ENCODE measurements at places on chromosomes 3 and 15.

DNA sequence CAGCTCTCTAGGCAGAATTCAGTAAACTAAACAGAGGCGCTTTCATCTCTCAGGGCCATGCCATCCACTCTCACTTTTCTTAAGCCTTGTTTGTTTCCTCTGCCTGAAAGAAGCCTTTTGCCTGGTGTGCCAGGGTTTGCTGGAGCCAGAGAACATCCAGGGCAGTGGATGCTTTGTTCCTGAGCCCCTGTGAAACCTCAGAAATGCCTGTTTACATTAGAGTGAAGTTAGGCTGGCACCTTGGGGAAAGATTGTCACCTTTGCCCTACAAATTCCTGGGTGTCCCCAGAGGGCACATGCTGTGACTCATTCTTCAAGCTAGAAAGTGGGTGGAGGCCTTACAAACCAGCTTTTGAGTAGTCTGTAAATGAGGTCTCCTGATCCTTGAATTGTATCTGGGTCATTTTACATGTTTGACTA, 10.7 kb upstream of the TRAK1 start:
- no peak for DNase-seq

- no peak for DNase-seq
These were observed 424.7 kb upstream of the PDZRN3 start for GRCh38 chr3:74049444-74049843.

DNA sequence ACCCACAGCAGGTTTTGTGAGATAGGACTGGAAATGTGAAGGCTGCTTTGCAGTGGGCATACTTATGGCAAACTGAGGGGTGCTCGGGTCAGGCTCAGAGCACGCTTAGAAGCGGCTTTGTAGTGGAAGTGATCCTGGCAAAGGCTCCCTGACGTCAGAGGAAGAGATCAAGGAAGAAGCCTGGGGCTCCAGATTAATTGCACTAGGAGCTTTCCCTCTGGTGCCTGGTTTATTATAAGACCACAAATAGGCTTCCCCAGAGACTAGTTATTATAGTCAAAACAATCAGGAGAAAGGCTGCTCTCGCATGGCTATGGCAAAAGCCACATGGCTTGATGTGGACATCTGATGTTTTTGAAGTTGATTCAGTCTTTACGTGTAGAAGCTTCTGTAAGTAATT, 515.1 kb downstream of the GABRG3 start:
- DNase-seq = no peak

GRCh38 chr15:101667881-101668280, 15.7 kb upstream of the TM2D3 start:
- no peak for DNase-seq
